Stimulated activated CD4-positive, alpha-beta T cell treated with anti-CD3 and anti-CD28 coated beads, Interleukin-1b, Interleukin-23, amount 100 ng/mL, for 4 hours (primary cell): ENCODE measurements at places on chromosomes 7 and 10.
A peak's percentile ranks its signal among the peaks of the same experiment; 100 is the strongest.

- no peak for DNase-seq
These were observed 74.6 kb downstream of the PAXIP1 start for GRCh38 chr7:154928136-154929005.

DNA sequence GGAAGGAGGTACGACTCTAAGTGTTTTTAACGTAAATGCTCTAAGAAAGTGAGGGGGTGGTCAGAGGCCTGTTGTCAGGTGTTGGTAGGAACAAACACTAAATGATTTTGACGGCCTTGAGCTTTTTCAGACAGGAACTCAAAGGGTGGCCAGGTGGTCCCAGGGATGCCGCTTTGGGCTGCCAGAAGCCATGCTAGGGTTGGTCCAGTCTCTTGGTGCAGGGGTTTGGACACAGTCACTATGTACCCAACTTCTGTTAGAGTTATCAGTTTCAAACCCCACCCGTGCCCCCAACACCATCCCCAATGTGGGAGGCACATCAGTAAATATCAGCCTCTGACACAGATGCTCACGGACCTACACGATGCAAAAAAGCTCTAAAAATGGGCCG, 9.3 kb downstream of the ATP6V0E2 start:
- DNase-seq, result no peak

GRCh38 chr10:34612446-34612845, 202.7 kb downstream of the PARD3 start:
- no peak for DNase-seq

- DNase-seq, result no peak
These were observed 68.4 kb downstream of the SLIT1 start for GRCh38 chr10:97117372-97117771.

DNA sequence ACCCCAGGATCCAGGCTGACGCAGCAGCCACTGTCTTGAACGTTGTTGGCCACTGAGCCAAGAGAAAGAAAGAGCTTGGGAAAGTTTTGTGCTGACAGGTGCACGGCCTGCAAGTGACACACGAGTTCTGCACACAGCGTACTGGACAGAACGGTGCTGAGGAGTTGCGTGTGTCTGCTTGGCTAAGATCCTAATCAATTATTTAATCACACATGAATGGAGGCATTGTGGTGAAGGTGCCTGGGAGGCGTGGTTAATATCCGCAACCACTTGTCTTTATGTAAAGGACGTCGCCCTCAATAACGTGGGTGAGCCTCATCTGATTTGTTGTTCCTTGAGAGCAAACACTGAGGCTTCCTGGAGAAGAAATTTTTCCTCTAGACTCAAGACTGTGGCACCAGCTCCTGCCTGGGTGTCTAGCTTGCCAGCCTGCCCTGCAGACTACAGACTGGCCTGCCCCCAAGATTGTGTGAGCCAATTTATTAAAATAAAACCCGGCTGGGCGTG, 16.6 kb upstream of the GNA12 start:
- no peak for DNase-seq

- peak; percentile 71 for DNase-seq
These were observed 44.8 kb downstream of the PDIA4 start for GRCh38 chr7:148983200-148984146.
